ENCODE measurements at places on chromosomes 6 and 20.

GRCh38 chr6:54404791-54405190 lies 96.5 kb downstream of the TINAG start:
- DNase-seq = no peak

DNA sequence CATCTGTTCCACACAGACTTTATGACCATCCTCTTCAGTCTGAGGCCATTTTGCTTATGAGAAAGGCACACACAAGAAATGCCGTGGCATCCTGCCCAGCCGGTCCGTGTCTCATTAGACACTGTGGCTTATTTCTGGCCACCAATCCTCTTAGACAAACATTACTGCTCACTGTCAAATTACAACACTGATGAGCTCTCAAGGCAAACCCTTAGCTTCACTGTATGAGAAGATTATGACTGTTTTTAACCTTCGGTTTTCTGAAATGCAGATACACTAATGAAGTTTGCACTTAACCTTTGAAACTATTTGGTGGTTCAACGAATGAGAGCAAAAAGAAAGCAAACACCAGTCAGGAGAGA lies 50.5 kb upstream of the DST start:
- peak; percentile 18 for DNase-seq

DNA sequence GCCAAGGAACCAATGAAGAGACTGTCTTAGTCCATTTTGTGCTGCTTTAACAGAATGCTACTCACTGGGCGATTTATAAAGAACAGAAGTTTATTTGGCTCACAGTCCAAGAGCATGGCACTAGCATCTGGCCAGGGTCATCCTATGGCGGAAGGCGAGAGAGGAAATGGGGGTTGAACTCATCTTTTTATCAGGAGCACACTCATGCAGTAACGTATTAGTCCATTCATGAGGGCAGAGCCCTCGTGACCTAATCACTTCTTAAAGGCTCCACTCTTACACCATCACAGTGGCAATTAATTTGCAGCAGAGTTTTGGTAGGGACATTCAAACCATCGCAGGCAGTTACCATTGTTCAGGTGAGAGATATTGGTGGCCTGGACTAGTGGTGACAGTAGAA lies 8.5 kb downstream of the ARFGEF2 start:
- no peak for DNase-seq

DNA sequence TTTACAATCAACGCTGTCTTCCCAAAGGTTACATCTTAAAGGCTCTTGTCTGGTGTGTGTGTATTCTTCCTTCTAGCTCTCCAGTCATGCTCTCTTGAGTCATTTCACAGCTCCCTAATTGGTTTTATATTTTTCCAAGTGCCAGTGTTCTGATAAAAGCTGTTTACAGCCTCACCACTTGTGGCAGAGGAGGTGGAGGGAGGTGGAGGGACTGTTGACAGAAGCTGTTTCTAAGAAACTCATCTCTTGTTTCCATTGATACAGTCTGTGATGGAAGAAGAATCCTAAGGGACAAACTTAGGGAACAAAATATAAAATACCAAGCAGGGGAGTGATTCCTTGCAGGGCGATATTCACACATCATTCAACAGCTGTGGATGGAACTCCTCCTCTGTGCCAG lies 64.0 kb downstream of the QRSL1 start:
- DNase-seq = no peak

DNA sequence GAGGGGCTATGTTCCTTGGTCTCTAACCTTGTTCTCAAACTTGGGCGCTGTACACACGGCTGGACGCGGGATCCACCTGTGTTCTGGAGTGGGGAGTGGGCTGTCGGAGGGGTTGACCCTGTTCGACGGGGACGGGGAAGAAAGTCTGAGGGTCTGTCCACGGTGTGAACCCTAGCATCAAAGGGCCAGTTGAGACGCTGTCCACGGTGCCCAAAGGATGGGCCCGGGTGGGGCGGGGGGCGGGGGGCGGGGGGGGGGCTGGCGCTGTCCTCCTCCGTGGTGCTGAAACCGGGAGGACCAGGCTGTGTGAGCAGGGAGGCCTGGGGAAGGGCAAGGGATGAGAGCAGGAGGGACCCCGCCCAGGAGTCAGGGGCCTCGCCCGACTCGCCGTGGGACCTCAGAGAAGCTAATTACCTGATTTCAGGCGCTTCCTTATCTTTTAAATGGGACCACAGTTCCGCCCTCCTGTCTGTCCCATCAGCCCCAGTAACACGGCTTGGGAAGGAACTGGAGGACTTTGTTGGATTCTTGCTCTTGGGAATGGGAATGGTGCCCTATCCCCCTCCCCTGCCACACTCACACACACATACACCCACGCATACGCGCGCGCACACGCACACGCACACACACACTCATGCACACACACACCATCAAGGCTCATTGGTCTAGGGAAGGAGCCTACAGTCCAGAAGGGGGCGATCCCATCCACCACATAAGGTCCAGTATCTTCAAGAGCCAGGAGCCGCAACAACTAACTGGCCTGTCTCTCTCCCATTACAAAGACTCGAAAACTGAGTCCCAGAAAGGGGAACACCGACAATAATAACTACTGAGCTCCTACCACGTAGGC lies 1.0 kb upstream of the VSTM2L start:
- DNase-seq = peak; percentile 59

DNA sequence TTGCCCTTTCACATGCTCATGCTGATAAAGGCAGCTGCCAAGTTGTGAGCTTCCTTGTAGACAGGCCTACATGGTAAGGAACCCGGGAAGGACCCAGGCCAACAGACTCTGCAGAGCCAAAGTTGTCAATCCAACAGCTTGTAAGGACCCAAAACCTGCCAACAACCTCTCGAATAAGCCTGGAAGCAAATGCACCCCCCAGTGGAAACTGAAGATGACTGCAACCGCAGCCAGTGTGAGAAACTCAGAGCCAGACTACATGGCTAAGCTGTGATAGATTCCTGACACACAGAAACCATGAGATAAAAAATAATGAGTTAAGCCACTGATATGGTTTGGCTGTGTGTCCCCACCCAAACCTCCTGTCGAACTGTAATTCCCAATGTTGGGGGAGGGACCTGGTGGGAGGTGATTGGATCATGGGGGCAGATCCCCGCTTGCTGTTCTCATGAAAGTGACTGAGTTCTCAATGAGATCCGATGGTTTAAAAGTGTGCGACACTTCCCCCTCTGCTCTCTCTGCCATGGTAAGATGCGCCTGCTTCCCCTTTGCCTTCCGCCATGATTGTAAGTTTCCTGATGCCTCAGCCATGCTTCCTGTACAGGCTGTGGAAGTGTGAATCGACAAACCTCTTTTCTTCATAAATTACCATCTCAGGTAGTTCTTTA lies 18.8 kb upstream of the CLPSL2 start:
- DNase-seq = no peak

DNA sequence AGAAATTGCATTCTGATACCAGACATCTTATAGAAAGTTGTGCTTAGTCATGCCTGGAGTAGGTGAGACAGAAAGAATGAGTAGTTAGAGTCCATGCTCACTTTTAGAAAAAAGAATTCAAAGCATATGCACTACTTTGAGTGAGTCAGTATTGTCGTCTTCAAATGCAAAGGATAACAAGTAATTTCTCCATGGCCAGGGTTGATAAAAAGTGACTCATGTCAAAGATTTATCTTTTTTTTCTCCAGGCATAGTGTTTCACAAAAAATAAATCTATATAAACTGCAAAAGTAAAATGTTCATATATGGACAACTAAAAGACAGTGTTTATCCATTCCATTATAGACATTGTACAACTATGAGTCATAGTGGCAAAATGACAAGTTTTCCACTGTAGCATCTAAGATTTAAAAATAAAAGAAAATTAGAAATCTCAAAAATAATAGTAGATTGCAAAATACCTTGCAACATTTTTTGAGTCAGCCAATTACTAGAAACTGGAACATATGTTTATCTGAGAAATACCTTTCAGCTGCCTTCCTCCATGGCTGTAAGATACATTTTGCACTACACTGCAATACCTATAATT lies 329.6 kb downstream of the GRIK2 start:
- DNase-seq = no peak

All from right kidney (tissue), 9 donors.